Stimulated activated CD8-positive, alpha-beta memory T cell treated with anti-CD3 and anti-CD28 coated beads, Interleukin-4, amount 100 ng/mL, for 4 hours (primary cell): ENCODE measurements at places on chromosomes 13 and 19.
A peak's percentile ranks its signal among the peaks of the same experiment; 100 is the strongest.

- no peak for DNase-seq
Observed at GRCh38 chr19:55461974-55462626, 658 bp upstream of the ISOC2 start.

GRCh38 chr13:43387880-43388279 lies 364.5 kb downstream of the DNAJC15 start:
- DNase-seq, result no peak

DNA sequence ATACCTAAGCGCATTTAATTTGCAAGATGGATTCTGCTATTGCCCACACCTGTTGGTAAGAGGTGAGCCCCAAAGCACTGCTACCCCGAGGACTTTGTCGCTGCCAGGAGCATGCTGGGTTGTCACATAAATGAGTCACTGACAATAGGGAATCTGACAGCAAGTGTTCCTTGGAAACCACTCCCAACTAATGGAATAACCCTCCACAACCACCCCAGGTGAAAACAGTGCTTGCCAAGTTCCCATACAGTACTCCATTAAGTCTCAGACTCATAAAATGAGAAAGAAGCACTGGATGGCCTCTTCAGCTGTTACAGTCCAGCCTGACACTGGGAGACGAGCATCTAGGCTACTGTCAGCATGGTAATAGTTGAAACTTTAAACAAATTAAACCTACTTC lies 108.6 kb downstream of the EFNB2 start:
- DNase-seq, result no peak

GRCh38 chr19:46629546-46630025 lies 4.7 kb upstream of the PTGIR start:
- no peak for DNase-seq

GRCh38 chr19:35973487-35973886 lies 21.5 kb upstream of the SDHAF1 start:
- DNase-seq, result no peak

GRCh38 chr13:112769615-112770014 lies 79.8 kb downstream of the ATP11A start:
- DNase-seq, result no peak

DNA sequence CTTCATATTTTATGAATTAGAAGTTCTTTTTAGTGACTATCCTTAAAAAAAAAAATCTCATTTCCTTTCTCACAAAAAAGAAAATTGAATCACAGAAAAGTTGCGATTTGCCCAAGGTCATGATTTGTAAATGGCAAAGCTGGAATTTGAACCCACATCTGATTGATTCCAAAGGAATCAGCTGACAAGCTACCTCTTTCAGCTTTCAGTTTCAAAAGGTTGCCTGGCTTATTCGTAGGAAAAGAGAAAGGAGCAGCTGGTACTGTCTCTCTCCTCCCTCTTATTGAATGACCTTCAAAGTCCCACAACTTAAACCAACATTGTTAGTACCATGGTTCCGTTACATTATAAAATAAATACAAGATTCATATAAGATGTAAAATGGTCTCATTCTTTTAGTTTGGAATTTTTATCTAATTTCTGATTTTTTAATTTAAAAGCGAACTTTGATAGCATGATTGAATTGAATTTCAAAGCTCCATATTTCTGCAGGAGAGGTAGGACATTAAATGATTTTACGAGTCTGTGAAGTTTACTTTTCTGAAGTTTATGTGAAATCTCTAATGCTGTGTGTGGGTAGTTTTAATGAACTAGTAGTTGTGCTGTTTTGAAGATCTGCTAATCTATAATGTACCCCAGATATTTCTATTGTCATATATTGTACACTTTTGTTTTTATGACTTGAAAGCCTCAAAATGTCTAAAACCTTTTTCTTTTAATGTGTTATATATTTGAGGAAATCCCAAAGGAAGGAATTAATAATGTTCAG lies 18.5 kb upstream of the KCTD4 start:
- DNase-seq, result no peak

DNA sequence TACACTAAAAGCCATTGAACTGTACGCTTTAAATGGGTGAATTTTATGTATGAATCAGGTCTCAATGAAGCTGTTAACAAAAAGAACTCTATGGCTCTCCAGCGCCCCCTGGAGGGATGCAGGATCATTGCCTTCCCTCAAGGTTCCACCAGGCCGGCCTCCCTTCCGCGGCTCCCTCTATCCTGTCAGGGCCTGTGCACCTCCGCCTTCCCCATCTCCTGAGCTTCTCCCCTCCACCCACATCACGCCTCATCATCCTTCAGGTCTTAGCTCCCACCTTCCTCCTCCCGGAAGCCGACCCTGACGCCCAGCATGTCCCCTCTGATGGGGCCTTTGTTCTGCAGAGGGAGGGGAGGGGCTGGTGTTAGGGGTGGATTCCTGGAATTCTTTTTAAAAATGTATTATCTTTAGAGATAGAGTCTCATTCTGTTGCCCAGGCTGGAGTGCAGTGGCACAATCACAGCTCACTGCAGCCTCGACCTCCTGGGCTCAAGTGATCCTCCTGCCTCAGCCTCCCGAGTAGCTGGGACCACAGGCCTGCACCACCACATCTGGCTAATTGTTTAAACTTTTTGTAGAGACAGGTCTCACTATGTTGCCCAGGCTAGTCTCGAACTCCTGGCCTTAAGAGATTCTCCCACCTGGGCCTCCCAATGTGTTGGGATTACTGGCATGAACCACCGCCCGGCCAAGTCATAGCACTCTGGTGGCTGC lies 27.7 kb downstream of the MEIS3 start:
- DNase-seq, result peak; percentile 57

DNA sequence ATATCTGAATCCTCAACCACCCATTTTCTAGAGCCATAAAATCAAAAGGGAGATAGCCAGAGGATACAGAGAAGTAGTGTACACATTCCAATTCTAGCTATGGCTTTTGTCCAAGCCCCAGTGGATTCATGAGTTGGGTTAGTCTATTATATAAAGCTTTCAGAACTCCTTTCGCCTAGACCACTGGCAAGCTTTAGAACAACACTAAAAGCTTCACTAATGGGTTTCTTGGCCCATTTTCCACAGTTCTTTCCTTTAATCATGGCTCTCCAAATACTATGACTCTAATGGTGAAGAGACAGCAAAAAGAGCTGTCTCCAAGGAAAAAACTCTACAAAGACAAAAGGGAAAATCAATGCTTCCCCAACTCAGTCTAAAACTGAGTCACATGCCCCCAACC lies 48.2 kb upstream of the SLITRK5 start:
- no peak for DNase-seq

DNA sequence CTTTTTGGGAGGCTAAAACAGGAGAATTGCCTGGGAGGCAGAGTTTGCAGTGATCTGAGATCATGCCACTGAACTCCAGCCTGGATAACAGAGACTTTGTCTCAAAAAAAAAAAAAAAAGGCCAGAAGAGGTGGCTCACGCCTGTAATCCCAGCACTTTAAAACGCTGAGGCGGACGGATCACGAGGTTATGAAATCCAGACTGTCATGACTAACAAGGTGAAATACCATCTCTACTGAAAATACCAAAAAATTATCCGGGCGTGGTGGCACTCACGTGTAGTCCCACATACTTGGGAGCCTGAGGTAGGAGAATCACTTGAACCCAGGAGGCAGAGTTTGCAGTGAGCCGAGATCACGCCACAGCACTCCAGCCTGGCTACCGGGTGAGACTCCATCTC lies 39.9 kb downstream of the ZNF611 start:
- no peak for DNase-seq

DNA sequence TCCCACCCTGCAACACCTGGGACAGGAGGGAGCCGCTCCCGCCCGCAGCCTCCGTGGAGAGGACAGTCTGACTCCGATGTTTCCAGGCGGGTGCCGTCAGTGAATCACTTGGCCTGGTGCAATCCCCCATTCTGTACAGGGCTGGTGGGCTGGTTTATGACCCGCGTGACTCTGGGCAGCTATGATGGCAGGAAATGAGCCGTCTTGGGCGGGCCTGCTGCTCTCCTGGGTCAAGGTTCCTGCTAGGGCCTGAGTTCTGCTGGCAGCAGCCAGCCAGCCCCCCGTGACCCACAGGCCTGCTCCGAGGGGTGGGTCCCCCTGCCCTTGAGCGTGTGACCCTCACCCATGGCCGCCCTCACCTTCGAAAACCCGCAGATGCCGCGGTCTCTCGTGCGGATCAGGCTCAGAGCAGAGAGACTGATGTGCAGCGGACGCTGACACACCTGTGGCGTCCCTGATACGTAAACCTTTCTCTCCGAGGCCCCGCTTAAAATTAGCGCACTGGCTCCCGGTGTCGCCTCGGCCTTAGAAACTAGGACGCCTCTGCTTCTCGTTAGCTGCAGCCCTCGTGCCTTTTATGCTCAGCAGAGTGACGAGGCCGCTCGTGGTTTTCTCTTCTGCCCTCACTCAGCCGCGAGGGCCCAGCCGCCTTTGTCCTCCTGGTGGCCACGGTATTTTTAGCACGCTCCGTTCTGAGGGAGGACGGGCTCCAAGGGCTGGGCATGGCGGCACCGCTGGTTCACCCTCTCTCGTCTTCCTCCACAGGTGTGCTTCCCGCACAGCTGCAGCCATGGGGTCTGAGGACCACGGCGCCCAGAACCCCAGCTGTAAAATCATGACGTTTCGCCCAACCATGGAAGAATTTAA lies 63.4 kb downstream of the KDM4B start:
- no peak for DNase-seq

GRCh38 chr13:19663416-19663979 lies 30.0 kb downstream of the MPHOSPH8 start:
- DNase-seq, result no peak

- DNase-seq, result no peak
Observed at GRCh38 chr13:83414393-83414792, 467.9 kb downstream of the SLITRK1 start.

DNA sequence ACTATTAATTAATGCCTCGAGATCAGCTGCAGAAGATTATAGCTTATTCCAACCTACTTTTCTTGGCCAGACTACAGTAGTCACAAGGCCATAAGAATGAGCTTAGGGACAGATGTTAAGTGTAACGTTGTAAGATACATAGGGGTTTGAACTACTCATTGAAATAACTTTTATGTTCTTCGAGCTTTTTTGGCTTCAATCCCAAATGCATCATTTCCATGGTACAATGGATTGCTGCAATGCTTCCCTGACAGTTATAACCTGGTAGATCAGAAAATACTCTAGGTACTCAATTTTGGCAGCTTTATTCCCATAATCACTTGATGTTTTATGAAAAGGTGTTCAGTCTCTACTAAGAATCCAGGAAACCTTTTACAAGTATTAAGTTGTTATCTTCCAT lies 2216.7 kb upstream of the PCDH20 start:
- DNase-seq, result no peak

DNA sequence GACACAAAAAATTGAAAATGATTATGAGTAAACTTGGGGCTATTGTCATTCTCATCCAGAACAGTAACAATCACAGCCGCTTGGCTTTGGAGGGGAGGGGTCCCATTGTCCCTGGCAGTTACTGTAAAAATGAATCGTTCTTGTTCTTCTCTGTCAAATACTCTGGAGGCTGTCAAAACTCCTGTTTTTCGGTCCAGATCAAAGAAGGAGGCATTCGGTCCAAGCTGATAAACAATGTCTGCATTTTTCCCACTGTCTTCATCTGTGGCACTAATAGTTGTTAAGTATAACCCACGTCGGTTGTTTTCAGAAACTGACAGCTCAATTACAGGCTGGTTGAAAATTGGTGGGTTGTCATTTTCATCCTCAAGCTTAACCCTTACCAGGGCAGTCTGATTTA lies 3.4 kb downstream of the PCDH9 start:
- DNase-seq, result no peak

- DNase-seq, result no peak
Observed at GRCh38 chr19:54257116-54257480, at the start of gene LILRB5. Gene LILRB5 (minus strand): TSS chr19:54257273. CDS start chr19:54257193, 80 bp downstream.

DNA sequence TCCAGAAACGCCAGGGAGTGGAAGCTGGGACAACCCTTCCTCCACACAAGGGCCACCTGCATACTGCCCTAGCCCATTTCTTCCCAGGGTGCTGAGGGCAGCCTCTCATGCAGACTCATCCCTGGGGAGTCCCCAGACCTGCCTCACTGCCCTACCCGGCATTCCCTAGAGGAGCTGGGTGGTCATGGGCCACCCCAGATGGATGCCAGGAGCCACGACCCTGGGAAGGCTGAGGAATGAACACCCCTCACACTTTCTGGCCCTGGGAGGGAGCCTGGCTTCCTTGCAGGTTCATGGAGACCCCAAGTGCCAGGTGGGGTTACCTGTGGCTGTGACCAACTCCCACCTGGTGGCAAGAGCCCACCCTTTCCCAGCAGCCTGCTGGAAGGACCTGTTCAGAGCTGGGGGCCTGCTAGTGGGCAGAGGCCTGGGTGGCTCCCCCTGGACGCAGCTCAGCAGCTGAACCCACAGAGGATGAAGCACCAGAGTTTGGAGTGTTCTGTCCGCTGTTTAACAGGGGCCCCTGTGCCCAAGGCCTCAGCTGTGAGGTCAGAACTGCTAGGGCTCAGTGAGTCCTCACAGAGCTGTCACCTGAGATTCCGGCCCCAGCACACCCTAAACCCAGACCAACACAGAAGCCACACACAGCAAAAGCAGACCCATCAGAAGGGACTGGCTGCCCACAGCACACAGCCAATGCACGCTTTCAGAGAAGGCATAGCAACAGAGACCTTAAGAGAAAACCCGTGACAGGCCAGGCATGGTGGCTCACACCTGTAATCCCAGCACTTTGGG lies 6.6 kb downstream of the ACP4 start:
- no peak for DNase-seq

DNA sequence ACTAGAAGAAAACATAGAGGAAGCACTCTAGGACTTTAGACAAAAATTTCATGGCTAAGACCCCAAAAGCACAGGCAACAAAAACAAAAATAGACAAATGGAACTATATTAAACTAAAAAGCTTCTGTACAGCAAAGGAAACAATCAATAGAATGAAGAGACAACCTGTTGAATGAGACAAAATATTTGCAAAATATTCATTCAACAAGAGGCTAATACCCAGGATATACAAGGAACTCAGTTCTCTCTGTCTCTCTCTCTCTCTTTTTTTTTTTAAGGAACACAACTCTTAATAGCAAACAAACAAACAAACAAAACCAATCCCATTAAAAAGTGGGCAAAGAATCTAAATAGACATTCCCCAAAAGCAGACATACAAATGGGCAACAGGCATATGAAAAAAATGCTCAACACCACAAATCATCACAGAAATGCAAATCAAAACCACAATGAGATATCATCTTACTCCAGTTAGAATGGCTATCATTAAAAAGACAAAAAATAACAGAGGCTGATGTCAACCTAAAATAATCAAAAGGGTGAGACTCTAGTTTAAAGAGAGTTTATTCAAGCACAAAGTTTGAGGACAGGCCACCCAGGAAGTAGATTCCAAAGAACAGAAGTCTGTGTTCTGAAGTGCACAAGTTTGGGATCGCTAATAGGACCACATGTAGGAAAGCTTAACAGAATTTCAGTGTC lies 27.1 kb upstream of the SLC7A9 start:
- no peak for DNase-seq

- no peak for DNase-seq
Observed at GRCh38 chr19:14871619-14872230, 14.2 kb downstream of the OR7A17 start.

- no peak for DNase-seq
Observed at GRCh38 chr13:76222511-76222910, 586.4 kb downstream of the LMO7 start.

- no peak for DNase-seq
Observed at GRCh38 chr19:18435842-18436670, 1.9 kb downstream of the ISYNA1 start.
